CD4-positive, alpha-beta memory T cell (primary cell): ENCODE measurements at places on chromosomes 12 and 14. TPM values are rescaled to one million over a fixed set of nuclear protein-coding genes. Genes with fewer than 3 reads are reported as not detected.

- no peak for DNase-seq
Measured at GRCh38 chr14:32648434-32648833, 290.2 kb upstream of the NPAS3 start.

DNA sequence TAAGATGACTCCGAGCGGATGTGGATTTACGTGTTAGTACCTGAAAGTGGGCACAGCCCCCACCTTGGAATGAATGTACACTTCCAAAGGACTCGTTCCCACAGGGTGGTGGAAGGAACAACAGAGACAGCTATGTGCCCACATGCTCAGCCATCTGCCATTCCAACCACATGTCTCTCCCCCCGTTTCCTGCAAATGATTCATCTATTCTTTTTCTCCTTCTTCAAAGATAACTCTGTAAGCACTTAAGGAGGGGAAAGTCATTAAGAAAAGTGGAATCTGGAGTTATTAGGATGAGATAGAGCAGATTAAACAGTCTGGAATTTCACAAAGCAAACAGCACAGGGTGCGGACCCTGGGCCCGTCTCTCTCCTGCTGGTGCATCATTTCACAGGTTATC is 18.5 kb upstream of the DUSP6 start:
- DNase-seq, result no peak

DNA sequence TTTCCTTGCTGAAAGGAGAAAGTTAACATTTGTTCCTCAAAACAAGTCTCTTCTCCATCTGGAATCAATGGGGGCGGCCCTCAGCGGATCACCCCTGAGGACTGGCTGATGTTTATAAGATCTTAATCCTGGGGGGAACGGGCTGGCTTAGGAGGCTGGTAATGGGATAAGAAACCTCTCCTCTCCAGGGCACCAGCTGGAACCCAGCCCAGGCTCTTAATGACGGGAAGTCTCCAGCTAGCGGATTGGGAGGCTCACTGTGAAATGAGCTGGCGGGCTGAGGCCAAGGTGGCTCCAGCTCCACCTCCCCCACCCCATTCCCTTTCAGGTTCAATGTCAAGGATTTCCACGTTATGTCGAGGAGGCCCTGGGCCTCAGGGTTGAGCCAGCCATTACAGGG is 1133.0 kb downstream of the VRK1 start:
- no peak for DNase-seq

CCDC38 gene
- not detected for polyA plus RNA-seq

SERPINA9 gene
- polyA plus RNA-seq, result not detected

HPD gene
- polyA plus RNA-seq, result not detected

KCNH3 gene
- 1.5 TPM for polyA plus RNA-seq
